Stimulated activated effector memory CD8-positive, alpha-beta T cell treated with anti-CD3 and anti-CD28 coated beads, Interleukin-12 subunit alpha, Interleukin-12 subunit beta, amount 100 ng/mL, for 72 hours (primary cell): ENCODE measurements at places on chromosomes 7 and 10.

- DNase-seq = no peak
These were observed 31.5 kb downstream of the CREB3L2 start for GRCh38 chr7:137970253-137970975.

GRCh38 chr7:13069841-13070240 is 382.4 kb downstream of the ARL4A start:
- no peak for DNase-seq

- DNase-seq = no peak
These were observed 59.2 kb upstream of the OIT3 start for GRCh38 chr10:72834183-72834825.

DNA sequence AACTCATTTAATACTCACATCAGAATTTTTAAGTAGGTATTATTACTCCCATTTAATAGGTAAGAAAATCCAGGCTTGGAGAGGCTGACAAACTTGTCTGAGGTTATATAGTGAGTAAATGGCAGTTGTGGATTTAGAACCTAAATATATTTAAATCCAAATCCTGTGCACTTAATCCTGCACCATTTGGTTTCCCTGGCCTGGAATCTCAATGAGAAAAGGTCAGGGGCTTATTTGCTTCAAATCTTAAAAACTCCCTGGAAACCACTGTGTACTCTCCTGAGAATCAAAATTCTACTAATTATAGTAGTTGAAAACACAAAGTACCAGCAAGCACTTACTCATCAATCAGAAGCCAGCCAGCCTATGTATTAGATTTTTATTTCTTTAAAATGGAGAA is 97.7 kb downstream of the DNMBP start:
- no peak for DNase-seq

DNA sequence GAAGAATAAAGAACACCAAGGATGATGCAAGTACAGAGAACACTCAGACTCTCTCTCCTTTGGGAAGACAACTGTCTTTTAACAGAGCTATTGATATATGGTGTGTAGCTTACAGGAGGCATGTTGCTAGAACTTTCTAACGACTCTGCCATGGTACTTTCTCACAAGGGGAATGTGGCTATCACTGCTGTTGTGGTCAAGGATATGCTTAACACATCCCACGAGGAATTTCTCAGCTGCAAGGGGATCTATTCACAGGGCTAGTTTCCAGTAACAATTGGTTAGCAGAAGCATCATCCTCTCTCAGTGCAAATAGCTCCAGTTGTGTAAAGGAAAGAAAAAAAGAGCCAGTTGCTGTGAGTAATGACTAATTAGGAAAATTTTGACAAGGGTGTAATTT is 826.0 kb downstream of the SORCS1 start:
- no peak for DNase-seq

GRCh38 chr7:17367502-17367901 is 69.0 kb downstream of the AHR start:
- DNase-seq = no peak

DNA sequence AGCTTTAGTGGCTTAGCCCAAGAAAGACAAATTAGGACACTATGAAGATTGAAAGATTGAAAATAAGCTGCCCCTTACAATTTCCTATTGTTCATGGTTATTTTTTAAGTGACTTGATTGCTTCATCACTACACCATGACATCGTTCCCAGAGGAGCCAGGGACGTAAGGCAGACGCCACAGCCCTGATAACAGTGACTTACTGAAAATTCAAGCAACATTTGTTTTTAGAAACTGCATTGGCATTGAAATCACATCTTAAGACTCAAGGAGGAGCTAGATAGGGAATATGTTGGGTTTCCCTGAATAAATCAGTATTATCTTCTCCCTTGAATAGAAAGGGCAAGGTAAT is 38.7 kb upstream of the ANK3 start:
- DNase-seq = no peak

DNA sequence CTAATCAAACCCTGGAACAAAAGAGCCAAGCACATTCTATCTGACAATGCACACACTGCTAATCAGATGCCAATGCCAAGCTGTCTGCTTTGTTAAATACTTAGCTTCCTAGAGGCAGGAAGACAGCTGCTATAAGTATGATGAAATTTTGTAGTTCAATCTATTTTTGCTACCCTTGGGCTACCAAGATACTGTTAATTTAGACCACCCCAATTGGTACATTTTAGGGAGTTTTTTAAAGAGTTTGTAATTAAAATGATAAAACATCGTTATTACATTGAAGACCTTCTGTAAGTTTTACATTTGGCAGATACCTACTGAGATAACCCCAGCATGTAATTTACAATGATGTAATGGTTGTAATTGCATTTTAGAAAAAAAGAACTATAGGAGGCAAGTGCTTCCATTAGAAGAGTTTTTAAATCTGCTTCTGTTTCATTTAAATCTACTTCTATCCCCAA is 268.5 kb downstream of the ADK start:
- DNase-seq = no peak

DNA sequence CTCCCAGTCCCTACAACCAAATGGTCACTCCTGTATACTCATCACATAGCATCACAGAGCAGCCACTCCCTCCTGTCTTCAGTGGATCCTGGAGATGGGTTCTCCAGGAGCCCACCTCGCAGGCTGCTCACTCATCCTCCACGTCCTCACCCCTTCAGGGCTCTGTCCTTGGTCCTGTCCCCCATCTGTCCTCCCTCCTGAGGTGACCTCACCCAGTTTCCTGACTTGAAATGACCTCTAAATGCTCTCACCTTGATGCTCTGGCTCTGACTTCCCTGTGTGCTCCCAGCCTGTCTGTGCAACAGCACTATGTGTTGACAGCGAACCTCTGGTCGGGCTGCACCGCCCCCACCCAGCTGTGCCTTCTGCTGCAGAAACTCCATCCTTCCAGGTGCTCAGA is 2.1 kb upstream of the PPP2R2D start:
- no peak for DNase-seq

GRCh38 chr10:104650072-104650471 is 9.0 kb downstream of the SORCS3 start:
- DNase-seq = no peak

GRCh38 chr10:79403441-79404230 is 41.8 kb downstream of the ZCCHC24 start:
- DNase-seq = no peak

GRCh38 chr7:50631639-50632038 is 66.4 kb upstream of the DDC start:
- DNase-seq = no peak

GRCh38 chr10:89959433-89960110 is 258.2 kb downstream of the KIF20B start:
- DNase-seq = no peak

- no peak for DNase-seq
These were observed 23.5 kb downstream of the ABLIM1 start for GRCh38 chr10:114634609-114634979.

GRCh38 chr10:29865700-29866355 is 193.6 kb downstream of the JCAD start:
- DNase-seq = no peak

- no peak for DNase-seq
These were observed 7.9 kb downstream of the GPRIN2 start for GRCh38 chr10:46548498-46549090.

GRCh38 chr10:125146791-125147579 is 13.4 kb downstream of the CTBP2 start:
- no peak for DNase-seq

DNA sequence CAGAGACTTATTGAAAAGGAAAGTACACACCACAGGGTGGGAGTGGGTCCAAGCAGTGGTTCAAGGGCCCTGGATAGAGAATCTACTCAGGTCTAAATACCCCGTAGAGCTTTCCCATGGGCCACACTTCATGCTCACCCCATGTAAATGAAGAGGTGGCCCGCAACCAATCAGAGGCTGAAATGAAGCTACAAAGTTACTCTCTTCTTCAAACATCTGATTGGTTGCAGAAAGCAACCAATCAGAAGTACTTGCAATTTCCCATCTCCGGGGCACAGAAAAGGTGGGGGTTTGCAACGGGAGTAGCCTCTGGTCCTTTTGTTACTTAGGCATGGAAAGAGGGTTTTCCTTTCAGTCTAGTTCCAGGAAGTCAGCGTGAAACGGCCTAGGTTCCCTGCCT is 15.2 kb upstream of the GALNTL5 start:
- DNase-seq = no peak

DNA sequence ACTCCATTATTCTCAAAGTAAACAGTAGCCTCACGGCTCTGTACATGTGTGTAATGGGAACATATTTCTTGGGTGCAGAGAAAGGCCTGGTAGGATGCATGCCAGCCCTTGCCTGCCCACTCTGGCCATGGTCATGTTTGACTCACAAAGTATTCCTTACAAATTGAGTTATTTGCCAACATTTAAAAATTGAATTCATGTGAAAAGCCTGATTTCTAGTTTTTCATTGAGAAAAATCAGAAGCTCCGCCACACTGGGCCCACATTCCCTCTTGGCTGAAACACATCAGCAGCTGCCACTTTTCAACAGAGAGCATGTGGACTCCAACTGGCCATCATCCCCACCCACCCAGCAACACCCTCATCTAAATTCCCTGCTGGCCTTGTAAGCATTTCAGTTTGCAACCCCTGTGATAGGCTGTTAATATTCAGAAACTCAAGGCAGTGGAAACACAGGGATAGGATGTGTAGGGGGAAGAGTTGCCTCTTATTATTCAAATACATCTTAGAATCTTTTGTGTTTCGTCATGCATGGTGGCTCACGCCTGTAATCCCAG is 40.9 kb downstream of the CDH23 start:
- DNase-seq = no peak

- DNase-seq = no peak
These were observed 223.8 kb upstream of the KLF6 start for GRCh38 chr10:4008676-4009382.

DNA sequence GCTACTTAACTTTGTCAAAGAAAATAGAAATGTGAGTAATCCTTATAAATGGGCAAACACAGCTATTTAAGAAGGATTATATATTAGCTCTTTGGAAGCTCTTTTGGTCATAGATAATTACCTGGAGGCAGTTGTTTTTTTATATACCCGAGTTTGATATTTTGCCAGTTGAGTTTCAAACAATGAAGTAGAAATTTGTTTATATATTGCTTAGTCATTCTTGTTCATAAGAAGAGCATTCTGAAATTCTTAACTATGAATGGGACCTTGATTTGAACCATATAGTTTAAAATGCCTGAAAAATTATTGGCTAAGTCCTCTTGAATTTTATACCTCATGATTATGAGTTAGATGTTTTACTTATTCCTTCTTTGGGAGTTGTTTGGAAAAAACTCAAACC is 36.4 kb downstream of the MINPP1 start:
- DNase-seq = no peak

DNA sequence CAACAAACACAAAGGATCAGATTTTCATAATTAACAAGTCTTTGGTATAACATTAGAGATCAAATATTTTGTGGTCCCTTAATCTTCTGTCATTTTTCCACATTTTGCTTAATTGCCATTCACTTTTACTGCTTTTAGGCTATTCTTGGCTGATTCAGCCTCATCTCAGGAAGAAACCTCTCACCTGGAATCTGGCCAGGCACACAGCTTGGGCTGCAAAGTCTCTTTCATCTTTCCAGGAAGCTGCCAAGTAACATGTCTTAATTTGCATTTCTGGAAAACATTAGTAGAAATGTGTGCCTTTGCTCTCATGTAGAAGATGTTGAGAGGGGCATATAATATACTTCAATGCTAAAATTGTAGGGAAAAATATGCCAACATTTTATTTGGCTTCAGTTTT is 174.2 kb upstream of the STEAP4 start:
- DNase-seq = no peak

DNA sequence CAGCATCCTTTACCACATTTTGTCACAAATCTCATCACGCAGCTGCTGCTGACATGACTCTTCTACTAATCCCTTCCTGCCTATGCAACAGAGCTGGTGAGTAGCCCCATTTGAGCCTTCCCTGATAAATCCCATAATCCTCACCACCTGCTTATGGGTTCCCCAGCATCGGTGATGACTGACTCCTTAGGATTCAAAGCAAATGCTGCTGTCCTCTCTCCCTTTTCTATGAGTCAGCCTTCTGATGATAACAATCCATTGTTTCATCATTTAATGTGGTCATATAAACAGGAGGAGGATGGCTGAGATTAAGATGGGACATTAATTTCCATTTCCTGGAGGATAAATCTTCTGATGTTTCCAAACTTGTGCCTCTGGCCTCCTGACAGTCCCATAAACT is 73.4 kb downstream of the SORCS1 start:
- DNase-seq = no peak

DNA sequence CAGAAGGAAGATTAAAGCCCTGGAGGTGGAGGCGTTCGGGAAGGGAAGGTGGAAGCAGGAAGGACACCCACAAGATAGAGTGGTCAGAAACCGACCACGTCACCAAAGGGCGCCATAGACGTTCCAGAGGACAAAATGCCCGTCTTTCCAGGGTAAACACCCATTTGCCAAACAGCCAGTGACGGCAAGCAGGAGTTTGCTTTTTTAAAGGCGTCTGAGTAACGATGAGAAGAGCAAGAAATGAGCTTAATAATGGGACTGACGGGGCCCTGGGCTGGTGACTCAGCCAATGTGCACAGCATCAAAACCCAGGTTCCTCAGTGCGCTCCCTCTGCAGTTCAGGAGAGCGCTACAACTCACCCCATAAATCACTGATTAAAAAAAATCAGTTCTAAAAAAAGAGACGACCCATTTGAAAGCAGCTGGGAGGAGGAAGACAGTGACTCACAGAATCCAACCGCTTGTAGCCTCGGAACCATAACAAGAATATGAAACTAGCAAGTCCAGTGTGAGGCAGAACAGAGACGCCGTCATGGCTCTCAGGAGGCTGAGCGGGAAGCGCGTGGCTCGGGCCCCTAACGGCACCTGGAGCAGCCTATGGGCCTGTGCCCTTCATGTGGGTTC is 5.9 kb downstream of the DIP2C start:
- DNase-seq = no peak

DNA sequence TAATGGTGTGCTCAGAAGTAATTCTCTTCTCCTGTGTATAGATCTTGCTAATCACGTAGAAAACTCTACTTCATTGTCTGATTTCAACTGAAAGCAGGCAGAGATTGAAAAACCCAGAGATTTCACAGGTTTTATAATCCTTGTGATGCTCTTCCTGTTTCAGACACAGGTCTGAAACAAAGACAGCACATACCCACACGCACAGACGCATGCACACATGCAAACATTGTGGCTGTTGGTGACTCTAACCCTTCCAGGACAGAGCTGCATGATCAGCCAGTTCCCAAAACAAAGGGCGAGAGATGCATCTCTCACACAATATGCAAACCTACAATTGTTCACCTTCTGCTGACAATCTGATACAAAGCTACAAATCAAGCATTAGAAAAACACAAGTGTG is 11.1 kb upstream of the TFEC start:
- DNase-seq = no peak
